Epithelial cell of proximal tubule (primary cell): ENCODE measurements at places on chromosomes 2 and 18.

- DNase-seq, result no peak
Observed at GRCh38 chr2:30448866-30449265, 1.8 kb downstream of the LCLAT1 start.

GRCh38 chr2:205424326-205424725, 258.0 kb upstream of the NRP2 start:
- no peak for DNase-seq

GRCh38 chr18:35114305-35114704, 73.1 kb downstream of the MAPRE2 start:
- DNase-seq, result no peak

- no peak for DNase-seq
Observed at GRCh38 chr2:140786585-140786984, 1344.2 kb downstream of the LRP1B start.

DNA sequence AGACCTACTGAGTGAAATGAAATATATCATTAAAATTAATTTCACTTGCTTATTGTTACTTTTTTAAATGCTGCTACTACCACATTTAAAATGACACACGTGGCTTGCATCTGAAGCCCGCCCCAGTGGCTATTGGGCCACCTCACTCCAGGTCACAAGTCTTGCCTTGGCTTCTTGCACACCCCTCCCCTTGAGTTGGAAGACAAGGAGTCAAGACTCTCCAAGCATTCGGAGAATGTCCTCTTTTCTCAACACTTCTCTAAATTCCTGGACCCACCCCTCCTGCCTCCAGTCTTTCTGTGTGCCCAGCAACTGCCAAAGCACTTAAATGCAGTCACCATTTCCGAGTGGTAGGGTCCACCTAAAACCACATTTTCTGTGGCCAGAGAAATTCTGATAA, 73.4 kb downstream of the ZBTB7C start:
- no peak for DNase-seq
